Foreskin keratinocyte (primary cell): ENCODE measurements at places on chromosomes 13 and 19.

DNA sequence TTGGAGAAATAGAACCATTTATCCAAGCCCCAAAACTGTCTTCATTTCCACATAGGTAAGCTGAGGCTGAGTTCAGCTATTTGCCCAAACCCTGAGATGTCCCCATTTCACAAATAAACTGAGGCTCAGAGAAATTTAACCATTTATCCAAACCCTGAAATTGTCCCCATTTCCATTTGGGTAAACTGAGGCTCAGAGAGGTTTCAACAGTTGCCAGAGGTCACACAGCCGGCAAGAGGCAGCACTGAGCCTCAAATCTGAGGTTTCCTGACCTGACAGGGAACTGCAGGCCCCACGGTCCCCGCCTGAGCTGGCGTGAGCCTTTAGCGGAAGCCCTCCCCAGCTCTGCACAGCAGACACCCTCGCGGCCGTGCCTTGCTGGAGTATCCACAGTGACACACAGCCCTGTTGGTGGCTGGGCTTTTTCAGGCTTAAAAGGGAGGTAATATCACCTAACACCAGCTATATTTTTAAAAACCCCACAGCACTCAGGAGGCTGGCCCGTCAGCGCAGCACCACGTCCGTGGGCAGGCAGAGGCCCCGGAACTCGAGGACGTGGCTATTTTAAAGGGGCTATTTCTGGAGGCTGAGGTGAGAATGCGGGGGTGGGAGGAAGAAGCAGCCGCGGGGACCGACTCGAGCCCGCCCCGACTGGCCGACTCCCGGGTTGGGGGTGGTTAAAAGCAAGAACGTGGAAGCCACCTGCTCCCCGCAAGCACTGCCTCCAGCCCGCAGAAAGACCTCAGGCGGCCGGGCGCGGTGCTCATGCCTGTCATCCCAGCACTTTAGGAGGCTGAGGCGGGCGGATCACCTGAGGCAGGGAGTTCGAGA is 18.5 kb downstream of the PTPRS start:
- no peak for DNase-seq

GRCh38 chr19:48961051-48961649 is 4.0 kb upstream of the FTL start:
- DNase-seq: no peak

DNA sequence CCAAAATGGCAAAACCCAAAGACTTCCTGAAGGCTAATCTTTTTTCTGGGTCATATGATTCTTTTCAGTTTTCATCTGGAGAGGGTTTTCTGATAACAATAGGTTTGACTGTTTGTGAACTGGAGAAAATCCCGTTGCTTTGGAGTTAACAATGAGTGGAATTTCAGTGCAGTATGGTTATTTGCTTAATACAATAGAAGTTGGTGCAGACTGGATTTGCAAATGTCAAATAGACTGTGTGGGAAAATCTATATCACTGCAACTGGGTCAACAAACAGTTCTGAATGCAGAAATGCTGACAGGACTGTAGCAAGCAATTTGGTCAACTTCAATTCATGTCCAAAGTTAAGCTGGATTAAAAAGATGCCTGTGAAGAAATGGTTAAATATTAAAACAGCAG is 267.5 kb upstream of the ARGLU1 start:
- no peak for DNase-seq

DNA sequence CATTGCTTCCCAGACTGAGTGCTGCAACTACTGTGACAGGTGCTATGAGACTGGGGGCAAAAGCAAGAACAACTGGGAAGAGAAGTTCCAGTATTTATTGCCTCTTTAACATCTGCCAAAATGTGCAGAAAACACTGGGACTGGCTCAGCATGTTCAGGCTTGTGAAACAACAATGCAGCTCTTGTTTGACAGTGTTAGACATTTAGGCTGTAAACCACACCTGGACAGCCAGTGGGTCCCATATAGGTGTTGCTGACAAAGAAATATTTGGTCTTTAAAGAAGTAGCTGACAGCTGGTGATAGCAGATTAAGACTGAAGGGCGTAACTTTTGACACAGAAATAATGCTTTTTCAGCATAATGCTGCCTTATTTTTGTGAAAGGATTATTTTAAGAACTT is 88.1 kb downstream of the STOML3 start:
- DNase-seq: peak; percentile 59

DNA sequence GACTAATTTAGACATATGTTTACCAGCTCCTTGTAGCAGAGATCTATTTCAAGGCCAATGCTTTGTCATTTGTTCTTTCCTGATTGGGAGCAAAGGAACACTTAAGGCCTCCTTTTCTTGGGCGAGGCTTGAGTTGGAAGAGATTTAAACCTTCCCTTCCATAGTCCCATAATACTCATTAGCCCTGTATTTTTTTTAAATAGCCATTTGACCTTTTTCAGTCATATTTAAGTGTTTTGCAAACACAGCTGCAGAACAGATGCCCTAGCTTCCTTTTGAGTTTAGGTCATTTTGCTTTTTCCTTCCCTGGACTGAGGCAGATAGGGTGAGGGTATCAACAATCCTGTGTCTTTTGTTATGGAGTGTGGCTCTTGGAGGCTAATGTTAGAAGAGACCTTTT is 198.3 kb downstream of the NBEA start:
- DNase-seq: no peak

- DNase-seq: no peak
Observed at GRCh38 chr19:18253130-18253529, 21.1 kb downstream of the IQCN start.

DNA sequence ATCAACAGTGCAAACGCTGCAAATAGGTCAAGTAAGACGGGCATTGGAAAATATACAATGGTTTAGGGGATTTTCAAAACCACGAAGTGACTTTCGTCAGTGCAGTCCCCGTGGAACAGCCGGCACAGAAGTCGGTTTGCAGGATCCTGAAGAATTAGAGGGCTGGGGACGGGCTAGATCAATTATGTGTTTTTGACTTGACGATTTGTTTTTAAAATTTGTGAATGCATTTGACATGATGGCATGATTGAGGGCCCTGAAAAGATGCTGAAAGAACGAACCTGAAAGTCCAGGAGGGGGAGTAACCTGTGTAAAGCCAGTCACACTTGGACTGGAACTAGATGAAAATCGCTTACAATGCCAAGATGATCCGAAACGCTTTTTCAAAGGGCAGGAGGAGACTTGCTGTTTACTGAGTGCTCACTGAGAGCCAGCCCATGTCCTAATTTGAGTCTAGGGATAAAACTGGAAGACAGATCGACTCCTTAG is 8.9 kb upstream of the DGKH start:
- no peak for DNase-seq

DNA sequence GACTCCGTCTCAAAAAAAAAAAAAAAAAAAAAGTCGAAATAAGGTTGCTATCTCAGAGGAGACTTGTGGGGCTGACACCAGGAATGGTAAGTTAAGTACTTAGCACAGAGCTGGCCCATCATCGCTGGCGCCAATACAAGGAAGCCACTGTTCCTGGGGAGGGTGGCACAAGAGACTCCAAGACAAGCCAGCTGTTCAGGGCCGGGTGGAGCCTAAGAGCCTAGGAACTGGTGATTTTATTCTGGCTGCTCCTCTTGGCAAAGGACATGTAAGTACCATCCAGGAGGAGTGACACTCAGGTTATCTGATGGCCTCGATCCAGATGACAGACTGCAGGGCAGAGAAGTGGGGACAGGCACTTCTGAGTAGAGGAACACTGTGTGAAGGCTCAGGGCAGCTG is 3.8 kb downstream of the ELOF1 start:
- no peak for DNase-seq

DNA sequence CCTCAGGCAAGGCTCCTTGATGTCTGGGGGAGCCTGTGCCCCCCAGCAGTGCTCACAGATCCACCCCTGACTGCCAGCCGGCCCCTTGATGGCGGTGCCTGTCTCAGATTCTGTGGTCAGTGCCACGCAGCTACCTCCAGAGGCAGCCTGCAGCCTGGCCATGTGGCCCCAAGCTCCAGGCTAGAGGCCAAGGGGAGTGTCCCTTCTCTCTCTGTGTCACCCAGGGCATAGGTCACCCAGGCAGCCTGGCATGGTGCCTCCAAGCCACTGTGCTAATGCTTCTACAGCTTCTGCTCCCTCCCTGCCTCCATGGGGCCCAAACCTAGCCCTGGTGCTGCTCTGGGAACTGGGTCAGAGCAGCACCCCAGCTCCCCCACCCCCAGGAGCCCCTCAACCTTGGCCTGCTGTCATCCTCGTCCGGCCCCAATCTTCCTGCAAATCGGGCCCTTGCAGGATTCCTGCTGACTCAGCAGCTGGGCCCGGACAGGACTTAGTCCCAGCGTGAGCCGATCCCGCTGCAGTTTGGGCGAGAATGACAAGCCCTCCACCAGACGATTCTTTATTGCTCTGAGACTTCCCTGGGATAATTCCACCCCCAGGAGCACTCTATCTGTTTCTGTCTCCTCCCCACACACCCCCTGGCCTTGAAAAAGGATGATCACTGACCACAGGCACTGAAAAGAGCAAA is 2.8 kb upstream of the ARL11 start:
- no peak for DNase-seq

DNA sequence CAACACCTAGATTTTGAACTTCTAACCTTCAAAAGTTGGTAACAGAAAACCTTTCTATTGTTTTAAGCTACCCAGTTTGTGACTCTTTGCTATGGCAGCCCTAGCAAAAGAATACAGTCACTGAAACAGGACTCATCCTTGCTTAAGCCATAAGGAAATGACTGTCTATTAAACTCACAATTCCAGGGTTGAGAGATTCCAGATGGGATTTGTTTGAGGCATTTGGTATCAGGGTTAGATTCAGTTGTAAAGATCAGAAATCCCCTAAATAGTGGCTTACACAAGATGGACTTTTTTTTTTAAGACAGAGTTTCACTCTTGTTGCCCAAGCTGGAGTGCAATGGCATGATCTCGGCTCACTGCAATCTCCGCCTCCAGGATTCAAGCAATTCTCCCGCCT is 41.1 kb upstream of the RGCC start:
- DNase-seq: no peak

GRCh38 chr19:2607712-2608601 is 94.5 kb downstream of the GNG7 start:
- DNase-seq: no peak

- peak; percentile 83 for DNase-seq
Observed at GRCh38 chr19:14081797-14082674, 3.5 kb downstream of the C19orf67 start.

DNA sequence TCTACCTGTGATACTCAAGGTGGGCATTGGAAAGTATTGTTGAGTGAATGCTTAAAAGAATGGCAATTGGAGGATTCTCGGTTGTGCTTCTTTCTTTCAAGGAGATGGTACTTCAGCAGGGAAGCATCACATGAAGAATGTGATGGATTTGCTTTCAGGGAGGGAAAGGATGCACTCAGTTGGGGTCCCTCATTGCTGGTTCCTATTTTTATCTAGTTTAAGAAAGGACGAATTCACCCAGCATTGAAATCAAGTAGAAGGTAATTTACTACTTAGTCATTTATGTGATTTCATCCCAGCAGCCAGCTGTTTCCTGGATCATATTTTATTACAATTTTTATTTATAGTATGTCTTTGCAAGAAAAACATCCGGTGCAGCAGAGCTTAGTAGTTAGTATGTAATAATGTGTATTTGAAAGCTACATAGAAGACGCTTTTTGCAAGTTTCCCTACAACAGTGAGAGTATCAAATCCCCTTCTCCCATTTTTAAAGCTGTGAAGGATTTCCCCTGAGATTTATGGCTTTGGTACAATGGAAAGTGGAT is 417.9 kb downstream of the GPC5 start:
- no peak for DNase-seq

- DNase-seq: no peak
Observed at GRCh38 chr19:40360708-40361241, 12.3 kb downstream of the PLD3 start.

DNA sequence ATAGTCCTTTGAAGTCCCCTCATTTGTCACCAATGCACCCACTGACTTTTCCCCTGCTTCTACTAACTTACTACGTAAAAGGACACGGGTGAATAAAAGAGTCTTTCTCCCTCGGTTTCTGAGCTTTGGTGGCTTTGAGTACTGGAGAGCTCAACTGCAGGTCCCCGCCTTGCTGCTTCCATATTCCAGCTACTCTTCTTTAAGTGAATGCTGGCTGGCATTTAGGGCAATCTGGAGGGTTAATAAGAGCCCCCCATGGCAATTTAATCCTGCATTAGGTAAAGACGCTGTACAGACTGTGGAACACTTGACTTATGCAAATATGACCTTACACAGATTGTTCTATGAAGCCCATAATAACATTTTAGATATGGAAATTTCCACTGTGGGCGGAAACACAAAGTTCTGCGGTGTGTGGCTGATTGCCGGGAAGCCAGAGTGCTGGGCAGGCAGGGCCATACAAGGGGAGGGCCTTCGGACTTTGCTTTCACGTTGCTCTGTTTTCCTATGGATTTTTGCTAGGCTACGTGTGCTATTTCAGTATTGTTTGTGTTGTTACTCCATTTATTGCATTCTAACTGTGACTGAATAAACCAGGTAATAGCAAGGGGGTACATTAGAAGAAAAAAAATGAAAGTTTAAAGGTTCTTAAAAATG is 97.5 kb downstream of the SLC10A2 start:
- DNase-seq: no peak

- no peak for DNase-seq
Observed at GRCh38 chr13:30687601-30688000, 47.7 kb upstream of the ALOX5AP start.

DNA sequence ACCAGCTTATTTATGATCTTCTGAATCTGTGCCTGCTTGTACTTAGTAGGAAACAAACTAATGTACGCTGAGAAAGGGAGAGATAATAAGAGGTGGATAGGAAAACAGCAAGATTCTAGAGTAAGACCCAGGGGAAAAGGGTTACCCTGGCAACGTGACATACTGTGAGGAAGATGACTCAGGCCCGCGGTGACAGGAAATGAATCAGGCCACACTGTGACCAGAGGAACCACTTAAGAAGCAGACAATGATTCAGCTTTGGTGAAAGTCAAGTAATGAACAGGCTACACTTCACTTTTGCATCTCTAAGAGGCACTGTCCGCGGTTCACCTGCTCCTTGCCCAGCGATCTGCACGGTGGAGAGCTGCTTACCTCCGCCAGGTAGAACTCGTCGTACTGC is 158.2 kb downstream of the NALCN start:
- DNase-seq: peak; percentile 35

- DNase-seq: no peak
Observed at GRCh38 chr13:113564331-113565023, 20.1 kb upstream of the TFDP1 start.

- no peak for DNase-seq
Observed at GRCh38 chr13:50200569-50200968, 185.3 kb downstream of the KCNRG start.

DNA sequence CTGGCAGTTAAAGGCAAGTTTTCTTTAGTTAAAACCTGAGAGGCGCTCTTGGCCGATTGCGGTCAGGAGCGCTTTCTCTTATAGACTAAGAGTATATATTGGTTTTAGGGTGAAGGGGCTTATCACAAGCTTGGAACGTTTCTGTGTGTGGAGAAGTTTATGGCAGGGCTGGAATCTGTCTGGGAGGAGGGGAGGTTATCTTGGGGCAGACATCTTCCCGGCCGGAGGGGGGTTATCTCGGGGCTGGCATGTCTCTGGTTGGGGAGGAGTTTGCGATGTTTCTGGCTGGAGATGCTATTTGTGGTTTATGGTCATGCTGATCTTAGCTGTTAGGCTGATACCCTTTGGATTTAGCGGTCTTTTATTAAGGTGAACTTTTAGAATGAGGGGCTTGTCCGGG is 18.3 kb downstream of the KDM4B start:
- DNase-seq: no peak
